ENCODE measurements at places on chromosomes 6 and 20.

DNA sequence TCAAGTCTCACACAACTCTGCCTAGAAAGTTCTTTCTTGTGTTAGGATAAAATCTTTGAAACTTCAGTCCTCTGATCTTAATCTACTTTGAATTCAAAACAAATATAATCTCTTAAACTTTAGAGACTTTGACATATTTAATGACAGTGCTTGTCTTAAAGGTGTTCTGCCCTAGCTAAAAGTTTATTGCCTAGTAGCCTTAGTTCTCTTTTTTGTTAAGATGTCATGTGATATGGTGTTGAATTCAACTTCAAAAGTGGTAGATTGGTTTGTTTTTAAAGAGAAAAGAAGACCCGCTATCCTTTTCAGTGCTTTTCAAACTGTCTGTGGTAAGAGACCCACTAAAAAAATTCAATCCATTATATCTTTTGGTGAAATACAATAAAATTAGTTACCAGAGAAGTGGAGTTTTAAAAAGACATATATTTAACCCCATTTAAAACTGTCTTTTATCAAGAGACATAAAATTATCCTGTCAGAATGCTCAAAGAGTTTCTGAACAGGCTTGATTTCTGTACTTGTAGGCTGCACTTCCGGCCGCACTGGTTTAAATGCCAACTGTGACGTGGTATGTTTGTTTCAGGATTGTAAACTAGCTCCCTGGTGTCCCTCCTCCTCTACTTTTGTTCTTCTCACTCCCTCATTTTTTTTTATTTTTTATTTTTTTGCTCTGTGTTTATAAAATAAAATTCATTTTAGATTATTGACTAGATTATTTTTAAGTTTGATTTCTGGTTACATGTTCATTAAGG lies 76.5 kb downstream of the QKI start:
- DNase-seq = no peak

GRCh38 chr20:20317621-20318364 lies 50.1 kb upstream of the INSM1 start:
- DNase-seq = no peak

DNA sequence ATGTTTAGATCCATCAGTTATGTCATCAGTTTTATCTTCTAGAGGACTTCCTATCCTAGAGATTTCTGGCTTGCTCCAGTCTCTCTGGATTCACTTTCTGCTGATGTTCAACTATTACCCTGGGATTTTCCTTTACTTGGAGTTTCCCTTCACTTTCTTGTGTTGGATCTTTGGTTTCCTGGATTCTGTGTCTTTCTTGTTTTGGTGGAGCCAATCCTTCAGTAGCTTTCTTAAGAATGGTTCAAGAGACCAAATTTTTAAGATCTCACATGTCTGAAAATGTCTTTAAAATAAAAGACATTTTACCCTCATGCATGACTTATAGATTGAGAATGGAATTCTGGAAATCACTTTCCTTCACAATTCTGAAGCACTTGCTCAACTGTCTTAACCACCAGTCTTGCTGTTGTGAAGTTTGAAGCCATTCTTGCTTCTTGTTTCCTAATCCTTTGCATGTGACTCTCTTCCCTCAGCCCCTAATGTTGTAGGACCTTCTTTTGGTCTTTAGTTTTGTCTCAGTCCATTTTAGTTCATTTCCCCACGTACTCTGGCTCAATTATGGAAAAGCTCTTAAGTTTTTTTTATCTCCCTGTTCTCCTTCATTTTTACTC lies 87.9 kb downstream of the ARID1B start:
- no peak for DNase-seq

GRCh38 chr6:1679031-1679687 lies 69.4 kb downstream of the FOXC1 start:
- DNase-seq = no peak

DNA sequence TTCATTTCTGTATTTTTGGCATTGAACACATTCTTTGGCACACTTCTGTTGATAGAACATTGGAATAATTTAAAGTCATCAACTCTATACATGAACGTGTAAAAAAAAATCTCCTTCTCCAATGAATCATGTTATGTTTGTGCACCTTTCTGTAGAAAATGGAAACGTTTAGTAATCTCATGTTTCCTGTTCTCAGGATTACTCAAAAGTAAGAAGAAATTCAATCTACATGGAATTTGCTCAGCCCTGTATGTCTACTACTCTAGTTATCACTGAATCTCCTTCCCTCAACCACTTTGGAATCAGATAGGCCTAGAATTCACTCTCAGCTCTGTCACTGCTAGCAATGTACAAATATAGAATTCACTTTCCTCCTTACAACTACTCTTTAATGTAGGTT lies 103.6 kb downstream of the COL21A1 start:
- no peak for DNase-seq

- DNase-seq = no peak
Measured at GRCh38 chr6:33915134-33915533, 111.3 kb upstream of the MLN start.

- DNase-seq = no peak
Measured at GRCh38 chr6:165480916-165481315, 171.5 kb upstream of the C6orf118 start.

DNA sequence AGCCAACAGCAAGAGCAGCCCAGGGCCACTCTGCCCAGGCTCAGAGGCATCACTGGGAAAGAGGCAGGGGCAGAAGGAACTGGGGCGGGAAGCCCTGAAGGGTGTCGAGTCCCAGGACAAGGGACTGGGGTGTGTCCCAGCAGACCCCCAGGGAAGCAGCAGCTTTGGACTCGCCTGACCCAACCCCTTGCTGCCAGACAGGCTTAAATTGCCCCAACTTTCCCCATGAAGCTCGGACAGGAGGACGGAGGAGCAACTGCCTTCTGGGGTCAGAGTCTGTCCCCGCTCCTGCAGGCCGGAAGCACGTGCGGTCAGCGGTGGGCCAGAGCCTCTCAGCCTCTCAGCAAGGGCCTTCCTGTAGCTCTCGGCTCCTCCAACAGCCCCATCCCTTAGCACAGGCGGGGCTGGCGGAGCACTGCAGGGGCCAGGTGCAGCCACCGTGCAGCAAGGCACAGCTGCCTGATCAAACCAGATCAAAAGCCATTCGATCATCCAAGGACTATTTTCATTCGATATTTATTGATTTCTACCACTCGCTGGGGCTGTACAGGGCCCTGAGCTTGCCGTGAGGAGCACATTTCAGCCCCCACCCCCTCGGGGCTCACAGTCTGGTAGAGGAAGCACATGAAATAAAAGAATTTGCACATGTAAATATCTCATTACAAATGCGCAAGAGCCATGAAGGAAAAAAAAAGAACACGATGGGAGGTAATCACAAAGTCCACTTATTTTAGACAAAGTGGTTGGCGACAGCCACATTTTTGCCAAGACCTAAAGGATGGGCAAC lies 31.8 kb upstream of the STX16 start:
- no peak for DNase-seq

DNA sequence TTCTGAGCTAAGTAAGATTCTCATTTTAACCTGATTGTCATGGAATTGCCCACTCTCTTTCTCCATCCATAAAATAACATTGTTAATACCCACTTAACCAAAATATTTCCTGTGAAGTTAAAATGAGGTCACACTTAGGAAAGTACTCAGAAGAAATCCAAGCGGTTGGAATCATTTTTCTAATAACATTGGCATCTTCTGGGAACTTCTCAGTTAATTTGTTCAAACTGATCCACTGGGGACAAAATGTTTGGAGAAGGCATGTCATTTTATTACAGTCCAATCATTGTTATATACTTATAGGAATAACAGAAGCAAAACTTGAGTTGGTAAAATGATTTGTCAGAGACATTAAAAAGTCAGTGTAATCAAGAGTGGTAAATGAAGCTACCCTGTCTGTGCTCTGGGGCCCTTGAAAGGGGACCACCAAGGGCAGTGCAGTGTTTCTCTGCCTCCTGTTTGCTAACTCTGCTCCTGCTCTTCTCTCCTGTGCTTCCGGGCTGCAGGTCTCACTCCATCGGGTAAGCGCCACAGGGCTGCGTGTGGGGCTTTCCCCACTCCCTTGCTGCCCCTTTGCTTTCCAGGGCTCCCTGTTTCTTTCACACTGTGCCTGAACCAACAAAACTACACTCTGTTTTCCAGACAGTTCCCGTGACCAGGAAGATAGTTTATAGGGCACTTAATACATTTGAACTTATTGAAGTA lies 50.1 kb downstream of the HDDC2 start:
- no peak for DNase-seq

DNA sequence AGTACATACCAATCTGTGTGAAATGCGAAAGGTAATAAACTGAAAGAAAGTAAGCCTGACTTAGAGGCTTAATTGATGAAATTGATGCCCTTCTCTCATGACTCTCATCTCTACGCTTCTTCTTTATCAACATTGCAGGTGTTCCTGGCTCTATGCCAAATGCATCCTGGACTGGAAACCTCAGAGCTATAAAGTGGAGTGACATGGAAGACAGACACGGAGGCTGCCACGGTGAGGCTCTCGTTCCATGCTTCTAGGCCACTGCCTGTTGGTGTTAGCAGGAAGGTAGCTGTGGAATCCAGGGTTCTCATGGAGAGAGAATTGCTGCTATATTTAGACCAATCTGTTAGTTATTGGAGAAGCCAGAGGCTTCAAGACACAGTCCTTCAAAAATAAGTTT lies 73.2 kb downstream of the C6orf52 start:
- no peak for DNase-seq

GRCh38 chr6:6406715-6407070 lies 86.2 kb upstream of the F13A1 start:
- DNase-seq = no peak

DNA sequence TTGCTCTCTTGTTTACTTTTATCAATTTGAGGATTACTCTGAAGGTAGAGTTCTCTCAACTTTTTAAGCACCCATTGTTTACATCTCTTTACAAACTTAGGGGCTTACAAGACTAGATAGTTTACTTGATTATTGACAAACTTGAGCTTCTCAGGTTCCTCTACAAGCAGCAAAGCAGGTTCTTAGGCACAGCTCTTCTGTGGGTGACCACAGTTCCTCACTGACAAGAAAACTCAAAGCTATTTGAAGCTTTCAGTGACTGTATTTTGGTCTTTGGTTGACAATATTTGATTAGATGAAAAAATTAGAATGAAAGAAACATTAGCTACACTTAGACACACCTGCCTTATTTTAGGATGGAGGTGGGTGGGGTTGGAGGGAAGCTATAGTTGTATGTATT lies 327.3 kb upstream of the RUNX2 start:
- DNase-seq = no peak

DNA sequence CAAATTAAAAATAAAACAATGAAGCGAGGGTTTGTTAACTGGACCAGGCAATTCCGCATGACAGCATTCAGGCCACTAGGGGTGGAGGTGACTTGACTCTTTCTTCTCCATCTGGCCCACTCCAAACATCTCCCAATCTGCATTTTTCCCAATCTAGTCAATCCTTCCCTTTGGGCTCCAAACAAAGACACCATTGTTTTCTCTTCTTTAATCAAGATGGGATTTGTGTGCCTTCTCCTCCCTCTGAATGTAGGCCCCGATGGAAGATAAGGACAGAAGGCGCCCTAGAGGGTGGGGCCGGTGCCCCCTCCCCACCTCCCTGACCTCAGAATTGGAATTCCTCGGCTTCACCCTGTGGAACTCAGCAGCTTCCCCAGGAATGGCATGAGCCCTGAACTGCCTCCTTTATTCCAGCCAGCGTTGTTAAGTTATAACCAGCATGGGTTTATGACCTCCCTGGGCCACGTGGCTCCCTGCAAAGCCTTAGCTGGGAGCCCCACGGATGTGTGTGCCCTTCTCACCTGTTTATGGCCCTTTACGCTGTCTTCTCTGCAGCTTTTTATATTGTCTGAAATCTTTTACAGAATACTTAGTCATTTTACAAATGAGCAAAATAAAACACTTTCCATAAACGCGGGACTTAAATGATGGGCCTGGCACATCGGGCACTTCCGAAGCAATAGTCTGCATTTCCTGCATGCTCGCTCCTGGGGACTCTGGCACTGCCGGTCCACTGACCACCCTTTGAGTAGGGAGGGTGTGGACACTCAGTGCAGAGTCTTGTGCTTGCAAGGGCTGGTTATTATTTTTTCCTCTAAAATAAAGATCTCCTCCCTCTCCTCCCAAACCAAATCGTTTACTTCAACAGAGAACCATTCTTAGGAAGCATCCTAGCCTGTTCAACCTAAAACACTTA lies 24.5 kb downstream of the OVOL2 start:
- no peak for DNase-seq

GRCh38 chr20:3071610-3072529 lies at the start of gene OXT:
TSS of gene OXT (plus strand) at chr20:3071620. CDS start at chr20:3071656, 36 bp downstream.
- DNase-seq = peak; percentile 73

GRCh38 chr6:47733879-47734558 lies 35.6 kb downstream of the ADGRF4 start:
- no peak for DNase-seq

DNA sequence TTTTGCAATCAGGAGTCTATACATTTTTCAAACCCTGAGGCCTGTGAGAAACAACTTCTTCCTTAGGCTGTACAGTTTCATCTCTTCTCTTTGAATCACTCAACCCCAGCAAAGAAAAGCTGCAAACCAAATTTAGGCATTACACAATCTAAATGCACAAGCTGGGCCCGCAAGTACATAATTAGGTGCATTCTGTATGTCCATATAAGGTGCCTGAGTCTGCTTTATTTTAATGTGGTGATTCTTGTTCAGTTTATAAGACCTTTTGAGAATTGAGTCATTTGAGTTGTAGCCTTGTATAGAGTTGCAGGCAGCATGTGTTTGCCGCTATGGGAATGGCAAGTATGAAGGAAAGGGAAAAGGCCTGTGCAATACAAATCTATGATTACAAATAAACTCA lies 709.6 kb upstream of the MARCKS start:
- no peak for DNase-seq

- DNase-seq = no peak
Measured at GRCh38 chr6:33885132-33886057, 81.6 kb upstream of the MLN start.

GRCh38 chr6:169165561-169166300 lies 87.9 kb downstream of the THBS2 start:
- no peak for DNase-seq

DNA sequence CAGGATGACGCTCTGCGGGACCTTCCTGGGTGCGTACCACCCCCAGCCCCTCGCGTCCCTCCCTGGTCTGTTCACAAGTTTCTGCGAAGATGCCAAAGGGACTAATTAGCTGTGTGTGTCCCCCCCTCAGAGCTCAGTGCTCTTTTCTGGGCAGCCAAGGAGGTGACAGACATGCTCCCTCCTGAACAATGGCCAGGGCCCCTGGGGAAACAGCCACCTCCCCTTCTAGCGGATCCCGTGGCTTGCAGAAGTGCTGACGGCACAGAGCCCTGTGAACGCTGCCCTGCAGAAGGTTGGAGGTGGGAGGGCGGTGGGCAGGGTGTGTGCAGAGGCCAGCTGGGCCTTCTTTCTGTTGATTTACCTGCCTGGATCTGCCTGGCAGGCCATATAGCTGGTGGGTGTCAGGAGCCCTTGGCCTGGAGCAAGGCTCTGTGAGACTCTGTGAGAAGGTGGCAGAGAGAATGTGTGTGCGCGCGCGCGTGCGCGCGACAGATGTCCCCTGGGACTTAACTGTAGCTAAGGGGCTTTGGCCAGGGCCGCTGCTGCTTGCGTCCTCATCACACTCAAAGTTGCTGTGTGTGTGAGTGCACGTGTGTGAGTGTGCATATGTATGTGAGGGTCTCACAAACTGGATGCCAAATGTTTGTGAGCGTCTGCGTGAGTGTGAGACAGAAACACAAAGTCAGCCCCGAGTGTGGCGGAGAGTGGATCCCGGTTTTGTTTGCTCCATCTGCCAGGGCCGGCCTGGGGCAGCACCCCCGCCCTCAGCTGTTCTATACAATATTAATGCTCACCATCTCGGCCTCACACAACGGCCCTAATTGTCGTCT lies 3.5 kb upstream of the MYT1 start:
- DNase-seq = no peak

All from stimulated activated CD4-positive, alpha-beta T cell treated with anti-CD3 and anti-CD28 coated beads, TNF-alpha, amount 100 ng/mL, for 24 hours (primary cell).